Esophagus squamous epithelium (tissue), 5 donors: ENCODE measurements at places on chromosomes 1 and 21.
A peak's percentile ranks its signal among the peaks of the same experiment; 100 is the strongest.

DNA sequence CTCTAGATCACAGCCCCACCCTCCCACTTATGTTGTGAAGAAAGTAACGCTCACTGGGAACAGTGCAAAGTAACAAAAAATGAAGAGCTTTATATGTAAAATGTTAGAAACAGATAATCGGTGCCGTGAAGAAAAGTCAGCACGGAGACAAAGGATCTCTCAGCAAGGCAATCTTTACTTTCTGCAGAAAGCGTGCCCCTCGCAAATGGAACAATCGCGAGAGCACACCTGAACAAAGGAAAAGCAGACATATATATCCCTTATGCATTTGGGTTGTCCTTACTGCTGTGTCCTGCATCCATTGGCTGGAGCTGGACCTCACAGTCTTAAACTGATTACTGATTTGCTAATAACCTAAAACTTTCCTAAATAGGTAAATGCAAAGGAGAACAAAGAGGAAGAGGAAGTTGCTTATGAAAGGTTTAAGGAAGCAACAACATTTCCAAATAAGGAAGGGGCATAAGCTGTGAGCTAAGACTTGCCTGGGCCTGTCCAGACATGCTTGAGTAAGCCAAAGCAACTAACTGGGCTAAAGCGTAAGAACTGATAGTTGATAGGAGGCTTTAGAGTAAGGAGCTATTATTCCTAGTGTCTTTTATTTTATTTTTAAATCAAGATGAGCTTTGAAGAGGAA is 89.7 kb downstream of the GTF2B start:
- DNase-seq: no peak
- no peaks in the 10 kb centered on the region for H3K4me1 ChIP-seq
- H3K36me3 ChIP-seq: peaks cover 94% of the 10 kb centered on the region
- peak overlapping the region; percentile 14 for H3K27ac ChIP-seq

DNA sequence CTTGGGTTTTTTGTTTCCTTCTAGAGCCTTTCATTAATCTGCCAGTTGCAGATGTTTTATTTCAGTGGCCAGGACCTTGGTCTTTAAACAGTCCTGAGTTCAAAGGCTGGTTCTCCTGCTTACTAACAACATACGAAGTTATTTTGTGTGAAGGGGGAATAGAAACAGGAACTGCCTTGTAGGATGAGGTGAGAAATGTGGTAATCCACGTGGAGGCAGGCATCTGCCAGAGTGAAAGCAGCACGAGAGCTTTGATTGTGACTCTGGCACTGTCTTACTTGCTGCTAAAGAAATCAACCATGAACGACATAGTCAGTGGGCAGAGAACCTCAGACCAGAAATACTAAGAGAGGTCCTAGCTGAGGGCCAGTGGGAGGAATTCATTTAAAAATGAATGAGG is 30.4 kb downstream of the TMEM63A start:
- no peak for DNase-seq
- peaks cover 31% of the 10 kb centered on the region for H3K4me1 ChIP-seq
- peaks cover 27% of the 10 kb centered on the region for H3K36me3 ChIP-seq
- no peak overlapping the region for H3K27ac ChIP-seq
- H3K27me3 ChIP-seq: no peaks in the 10 kb centered on the region

GRCh38 chr1:152044386-152044785 is 7.6 kb upstream of the S100A11 start:
- H3K4me3 ChIP-seq: no peak overlapping the region
- DNase-seq: no peak
- H3K27me3 ChIP-seq: no peaks in the 10 kb centered on the region
- no peaks in the 10 kb centered on the region for H3K36me3 ChIP-seq
- H3K4me1 ChIP-seq: peaks cover 36% of the 10 kb centered on the region

DNA sequence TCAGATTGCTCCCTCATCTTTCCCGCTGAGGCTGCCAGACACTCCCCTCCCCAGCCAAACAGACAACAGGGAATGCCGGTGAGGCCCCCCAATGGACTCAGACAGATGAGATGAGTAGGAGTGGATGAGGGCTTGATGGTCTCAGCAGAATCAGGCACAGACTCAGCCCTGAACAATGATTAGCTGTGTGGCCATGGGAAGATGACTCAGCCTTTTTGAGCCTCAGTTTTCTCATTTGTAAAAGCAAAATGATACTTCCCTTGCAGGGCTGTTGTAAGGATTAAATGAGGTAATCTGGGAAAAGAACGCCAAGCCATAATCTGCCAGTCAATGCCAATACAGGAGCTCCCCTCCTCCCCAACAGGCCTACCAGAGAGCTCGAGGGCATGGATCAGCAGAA is 12.4 kb downstream of the C1orf198 start:
- H3K36me3 ChIP-seq: no peaks in the 10 kb centered on the region
- no peak overlapping the region for H3K4me3 ChIP-seq
- H3K27ac ChIP-seq: no peak overlapping the region
- H3K27me3 ChIP-seq: no peaks in the 10 kb centered on the region
- DNase-seq: no peak

- peaks cover 27% of the 10 kb centered on the region for H3K4me1 ChIP-seq
- H3K27ac ChIP-seq: no peak overlapping the region
- no peaks in the 10 kb centered on the region for H3K36me3 ChIP-seq
- H3K4me3 ChIP-seq: no peak overlapping the region
Observed at GRCh38 chr1:154521695-154522094, 19.5 kb upstream of the SHE start.

GRCh38 chr1:209607102-209607794 is 23.7 kb downstream of the CAMK1G start:
- H3K27me3 ChIP-seq: no peaks in the 10 kb centered on the region
- peaks cover 13% of the 10 kb centered on the region for H3K4me1 ChIP-seq

GRCh38 chr1:245771511-245772281 is 616.9 kb downstream of the KIF26B start:
- H3K36me3 ChIP-seq: no peaks in the 10 kb centered on the region
- no peaks in the 10 kb centered on the region for H3K27me3 ChIP-seq
- H3K4me3 ChIP-seq: no peak overlapping the region
- no peaks in the 10 kb centered on the region for H3K4me1 ChIP-seq
- no peak for DNase-seq

DNA sequence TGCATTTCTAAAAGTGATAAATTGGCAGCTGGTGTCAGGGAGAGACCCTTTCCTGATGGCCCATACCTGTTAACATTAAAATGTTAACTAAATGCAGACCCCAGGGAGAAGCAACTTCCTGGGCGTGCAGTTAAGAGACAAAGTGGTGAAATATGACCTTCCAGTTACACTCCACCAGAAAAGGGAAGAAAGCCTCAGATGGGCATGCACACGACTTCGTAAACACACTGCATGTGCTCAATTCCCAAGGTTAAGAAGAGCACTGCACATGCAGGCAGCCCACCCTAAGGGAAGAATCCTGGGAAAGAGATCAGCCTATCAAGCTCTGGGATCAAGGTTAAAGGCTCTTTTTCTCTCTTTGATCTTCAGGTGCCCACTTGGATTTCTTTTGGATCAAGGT is 9.7 kb upstream of the GBP6 start:
- no peaks in the 10 kb centered on the region for H3K4me1 ChIP-seq
- no peak overlapping the region for H3K27ac ChIP-seq
- no peak overlapping the region for H3K4me3 ChIP-seq

GRCh38 chr1:110676970-110677369 is 2.2 kb upstream of the KCNA3 start:
- peaks cover 18% of the 10 kb centered on the region for H3K27me3 ChIP-seq
- no peak overlapping the region for H3K4me3 ChIP-seq
- H3K4me1 ChIP-seq: peaks cover 11% of the 10 kb centered on the region
- no peaks in the 10 kb centered on the region for H3K36me3 ChIP-seq
- H3K27ac ChIP-seq: no peak overlapping the region

GRCh38 chr1:243798726-243799125 is 51.3 kb downstream of the AKT3 start:
- H3K36me3 ChIP-seq: no peaks in the 10 kb centered on the region
- peaks cover 5% of the 10 kb centered on the region for H3K4me1 ChIP-seq
- H3K27me3 ChIP-seq: no peaks in the 10 kb centered on the region

GRCh38 chr1:39562886-39563285 is 13.7 kb downstream of the PABPC4 start:
- H3K4me1 ChIP-seq: peaks cover 8% of the 10 kb centered on the region
- no peak for DNase-seq
- H3K36me3 ChIP-seq: peaks cover 52% of the 10 kb centered on the region

- no peak overlapping the region for H3K4me3 ChIP-seq
- H3K27me3 ChIP-seq: no peaks in the 10 kb centered on the region
- H3K27ac ChIP-seq: no peak overlapping the region
- H3K36me3 ChIP-seq: no peaks in the 10 kb centered on the region
Observed at GRCh38 chr21:36804874-36805611, 106.1 kb downstream of the SIM2 start.

DNA sequence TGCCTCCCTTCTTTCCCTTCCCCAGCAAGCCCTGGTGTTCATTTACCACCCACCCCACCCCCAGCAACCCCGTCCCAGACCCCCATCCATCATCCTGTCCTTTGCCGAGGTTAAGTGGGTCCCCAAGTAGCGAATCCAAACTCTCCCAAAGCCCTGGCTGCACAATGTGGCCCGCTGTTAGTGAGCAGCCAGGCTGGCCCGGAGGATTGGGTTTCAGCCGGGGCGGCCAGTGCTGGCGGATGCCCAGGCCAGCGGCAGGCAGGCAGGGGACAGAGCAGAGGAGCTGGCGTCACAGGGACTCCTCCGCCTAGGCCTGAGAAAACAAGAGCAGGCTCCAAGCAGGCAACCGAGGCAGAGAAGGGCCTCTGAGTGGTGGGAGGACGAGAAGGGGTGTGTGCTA is 61.4 kb downstream of the EPHB2 start:
- no peak overlapping the region for H3K4me3 ChIP-seq
- DNase-seq: no peak
- H3K36me3 ChIP-seq: no peaks in the 10 kb centered on the region
- peaks cover 17% of the 10 kb centered on the region for H3K4me1 ChIP-seq
- H3K27me3 ChIP-seq: no peaks in the 10 kb centered on the region

GRCh38 chr1:93668951-93669350 is 12.7 kb downstream of the BCAR3 start:
- no peak overlapping the region for H3K4me3 ChIP-seq
- DNase-seq: no peak
- H3K36me3 ChIP-seq: peaks cover 6% of the 10 kb centered on the region
- no peak overlapping the region for H3K27ac ChIP-seq
- H3K4me1 ChIP-seq: peaks cover 48% of the 10 kb centered on the region

DNA sequence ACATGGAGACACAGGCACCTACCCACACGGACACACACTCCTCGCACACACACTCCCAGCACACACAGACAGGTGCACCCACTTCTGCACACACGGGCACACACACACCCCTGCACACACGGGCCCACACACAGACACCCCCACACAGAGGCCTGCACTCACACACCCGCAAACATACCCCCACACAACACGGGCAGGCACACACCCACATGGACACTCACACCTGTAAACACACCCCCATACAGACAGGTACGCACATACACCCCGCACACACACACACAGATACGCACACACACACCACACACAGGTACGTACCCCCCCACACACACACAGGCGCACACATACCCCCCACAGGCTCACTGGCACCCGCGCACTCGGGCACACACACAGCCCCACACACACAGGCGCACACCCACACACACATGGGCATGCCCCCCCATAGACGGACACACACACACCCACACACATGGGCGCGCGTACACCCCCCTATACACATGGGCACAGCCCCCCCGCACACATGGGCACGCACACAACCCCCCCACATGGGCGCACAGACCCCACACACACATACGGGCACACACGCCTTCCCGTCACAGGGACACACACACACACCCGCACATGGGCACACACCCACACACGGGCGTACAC is 6.1 kb downstream of the ATAD3A start:
- H3K4me1 ChIP-seq: peaks cover 3% of the 10 kb centered on the region
- DNase-seq: no peak
- H3K27ac ChIP-seq: no peak overlapping the region
- H3K4me3 ChIP-seq: no peak overlapping the region
- H3K36me3 ChIP-seq: peaks cover 20% of the 10 kb centered on the region
- no peaks in the 10 kb centered on the region for H3K27me3 ChIP-seq

DNA sequence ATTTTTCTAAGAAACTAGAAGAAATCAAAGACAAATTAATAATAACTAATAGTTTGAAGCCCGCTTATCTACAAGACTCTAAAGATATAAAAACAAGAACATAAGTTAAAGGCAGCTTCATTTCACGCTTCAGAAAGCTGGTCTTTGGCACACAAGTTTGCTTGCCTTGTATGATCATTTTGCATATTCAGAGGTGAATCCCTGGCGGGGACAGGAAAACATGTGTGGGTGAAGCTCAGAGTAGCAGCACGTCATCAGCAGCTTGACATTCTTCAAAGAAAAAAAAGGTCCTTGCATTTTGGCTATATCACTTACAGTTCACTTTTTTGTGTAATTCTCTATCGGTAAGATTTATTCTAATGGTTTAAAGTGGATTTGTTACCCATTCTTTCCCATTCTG is 1911.8 kb downstream of the MRPL39 start:
- no peaks in the 10 kb centered on the region for H3K36me3 ChIP-seq
- no peak overlapping the region for H3K4me3 ChIP-seq
- no peak for DNase-seq

DNA sequence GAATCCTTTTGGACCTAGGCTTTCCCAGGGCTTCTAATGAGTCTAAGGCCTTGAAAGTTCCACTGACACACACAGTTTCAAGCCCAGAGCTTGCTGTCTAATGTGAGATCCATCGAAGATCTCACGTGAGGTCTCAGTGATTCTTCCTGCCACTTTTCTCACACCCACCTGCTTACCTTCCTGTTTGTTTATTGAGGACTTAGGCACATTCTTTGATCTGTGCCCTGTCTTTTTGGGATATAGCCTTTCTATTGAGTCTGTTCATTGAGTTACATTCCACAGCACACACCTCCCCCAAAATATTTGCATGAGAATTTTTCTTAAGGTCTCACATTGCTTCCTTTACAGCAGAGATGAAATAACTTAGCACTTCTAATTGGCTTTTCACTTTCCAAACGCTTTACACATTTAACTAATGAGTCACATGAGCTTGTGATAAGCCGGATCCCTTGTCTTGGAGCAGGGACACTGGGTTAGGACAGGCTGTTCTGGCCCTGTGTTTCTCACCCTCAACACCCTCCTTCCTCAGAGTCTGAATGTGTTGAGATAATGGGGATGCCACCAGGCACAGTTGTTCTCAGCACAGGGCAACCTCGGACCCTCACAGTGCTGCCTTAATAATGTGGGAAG is 288.3 kb downstream of the TM2D1 start:
- peaks cover 5% of the 10 kb centered on the region for H3K4me1 ChIP-seq
- H3K4me3 ChIP-seq: no peak overlapping the region
- H3K27me3 ChIP-seq: no peaks in the 10 kb centered on the region
- DNase-seq: no peak
- H3K27ac ChIP-seq: no peak overlapping the region
- peaks cover 35% of the 10 kb centered on the region for H3K36me3 ChIP-seq

GRCh38 chr1:924656-925560 is 1.2 kb downstream of the SAMD11 start:
- peaks cover 68% of the 10 kb centered on the region for H3K4me1 ChIP-seq
- H3K36me3 ChIP-seq: no peaks in the 10 kb centered on the region
- no peak for DNase-seq

GRCh38 chr1:86757272-86757984 is 53.1 kb downstream of the SH3GLB1 start:
- no peaks in the 10 kb centered on the region for H3K36me3 ChIP-seq
- no peak overlapping the region for H3K27ac ChIP-seq
- H3K4me1 ChIP-seq: no peaks in the 10 kb centered on the region
- no peaks in the 10 kb centered on the region for H3K27me3 ChIP-seq

GRCh38 chr1:245648749-245649522 is 494.2 kb downstream of the KIF26B start:
- H3K36me3 ChIP-seq: no peaks in the 10 kb centered on the region
- H3K27ac ChIP-seq: no peak overlapping the region
- H3K4me3 ChIP-seq: no peak overlapping the region
- no peaks in the 10 kb centered on the region for H3K27me3 ChIP-seq
- no peak for DNase-seq

- no peak overlapping the region for H3K27ac ChIP-seq
Observed at GRCh38 chr1:114015075-114015474, 35.8 kb downstream of the OLFML3 start.
